ENCODE measurements at places on chromosomes 5 and 9. TPM values are rescaled to one million over a fixed set of nuclear protein-coding genes. Genes with fewer than 3 reads are reported as not detected.

PRDM9 gene
- not detected for polyA plus RNA-seq

SHC3 gene
- 0.09 TPM for polyA plus RNA-seq

SV2C gene
- not detected for polyA plus RNA-seq

- H3K36me3 ChIP-seq = no peaks in the 10 kb centered on the region
- DNase-seq = no peak
- H3K27me3 ChIP-seq = peaks cover 16% of the 10 kb centered on the region
- no peak overlapping the region for H3K27ac ChIP-seq
- H3K4me3 ChIP-seq = no peak overlapping the region
Measured at GRCh38 chr5:132020568-132021339, 9.3 kb upstream of the ACSL6 start.

- H3K4me3 ChIP-seq = no peak overlapping the region
- no peaks in the 10 kb centered on the region for H3K27me3 ChIP-seq
- H3K27ac ChIP-seq = no peak overlapping the region
- no peaks in the 10 kb centered on the region for H3K4me1 ChIP-seq
Measured at GRCh38 chr5:118459490-118459889, 528.9 kb downstream of the DTWD2 start.

DNA sequence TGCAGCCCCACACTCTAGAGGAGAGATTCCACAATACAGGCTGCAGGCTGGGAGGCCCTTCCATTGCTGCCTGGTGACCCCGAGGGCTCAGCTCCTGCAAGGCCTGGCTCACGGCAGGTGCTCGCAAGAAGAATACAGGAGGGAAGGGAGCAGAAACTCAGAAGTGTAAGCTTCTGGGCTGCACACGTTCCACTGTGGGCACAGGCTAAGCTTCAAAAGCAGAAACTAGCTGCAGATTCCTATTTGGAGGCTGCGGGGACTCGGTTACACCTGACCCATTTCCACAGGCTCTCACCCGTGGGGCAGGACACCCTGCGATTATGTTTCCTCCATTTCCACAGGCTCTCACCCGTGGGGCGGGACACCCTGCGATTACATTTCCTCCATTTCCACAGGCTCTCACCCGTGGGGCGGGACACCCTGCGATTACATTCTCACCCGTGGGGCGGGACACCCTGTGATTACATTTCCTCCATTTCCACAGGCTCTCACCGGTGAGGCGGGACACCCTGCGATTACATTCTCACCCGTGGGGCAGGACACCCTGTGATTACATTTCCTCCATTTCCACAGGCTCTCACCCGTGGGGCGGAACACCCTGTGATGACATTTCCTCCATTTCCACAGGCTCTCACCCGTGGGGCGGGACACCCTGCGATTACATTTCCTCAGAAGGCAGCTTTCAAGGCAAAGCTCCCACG, 10.3 kb downstream of the LPCAT1 start:
- H3K27ac ChIP-seq = no peak overlapping the region
- peaks cover 57% of the 10 kb centered on the region for H3K4me1 ChIP-seq
- H3K36me3 ChIP-seq = peaks cover 71% of the 10 kb centered on the region
- H3K4me3 ChIP-seq = no peak overlapping the region
- DNase-seq = no peak
- H3K27me3 ChIP-seq = no peaks in the 10 kb centered on the region

DNA sequence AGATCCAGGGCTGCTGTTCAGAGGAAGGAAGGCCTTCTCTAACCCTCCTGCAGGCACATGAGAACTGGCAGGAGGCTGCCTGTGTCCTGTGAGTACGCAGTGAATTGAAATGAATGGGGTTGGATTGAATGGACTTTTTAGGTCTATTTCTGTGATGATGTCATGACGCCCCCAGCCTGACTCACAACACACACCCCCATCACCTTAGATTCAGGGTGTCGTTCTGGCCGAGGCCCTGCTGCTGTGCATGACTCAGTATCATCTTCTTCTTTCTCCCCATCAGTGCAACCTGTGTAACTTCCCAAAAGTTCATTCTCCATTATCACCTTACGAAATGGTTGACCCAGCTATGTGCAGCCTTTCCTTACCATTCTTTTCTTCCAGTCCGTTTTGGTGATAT, 5.4 kb downstream of the PCAT7 start:
- H3K4me3 ChIP-seq = no peak overlapping the region
- H3K4me1 ChIP-seq = peaks cover 25% of the 10 kb centered on the region
- DNase-seq = no peak
- peaks cover 8% of the 10 kb centered on the region for H3K36me3 ChIP-seq

DNA sequence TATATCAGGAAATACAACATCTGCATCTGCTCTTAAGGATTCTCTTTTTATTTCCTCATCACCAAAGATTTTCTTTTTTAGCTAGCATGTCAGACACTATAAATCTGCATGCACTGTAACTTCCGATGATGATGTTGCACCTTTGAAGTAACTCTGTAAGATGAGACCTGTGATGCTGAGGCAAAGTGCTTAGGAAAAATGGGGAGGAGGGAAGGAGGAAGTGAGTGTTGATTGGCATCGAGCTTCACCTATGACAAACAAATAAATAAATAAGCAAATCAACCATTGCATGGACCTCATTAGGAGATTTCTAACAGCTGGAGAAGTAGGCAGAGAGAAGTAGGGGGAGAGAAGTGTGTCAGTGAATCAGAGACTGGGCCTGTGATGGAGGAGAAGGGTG, 52.6 kb downstream of the ENC1 start:
- H3K36me3 ChIP-seq = no peaks in the 10 kb centered on the region
- DNase-seq = no peak
- H3K4me1 ChIP-seq = peaks cover 84% of the 10 kb centered on the region
- H3K4me3 ChIP-seq = no peak overlapping the region
- no peak overlapping the region for H3K27ac ChIP-seq

DNA sequence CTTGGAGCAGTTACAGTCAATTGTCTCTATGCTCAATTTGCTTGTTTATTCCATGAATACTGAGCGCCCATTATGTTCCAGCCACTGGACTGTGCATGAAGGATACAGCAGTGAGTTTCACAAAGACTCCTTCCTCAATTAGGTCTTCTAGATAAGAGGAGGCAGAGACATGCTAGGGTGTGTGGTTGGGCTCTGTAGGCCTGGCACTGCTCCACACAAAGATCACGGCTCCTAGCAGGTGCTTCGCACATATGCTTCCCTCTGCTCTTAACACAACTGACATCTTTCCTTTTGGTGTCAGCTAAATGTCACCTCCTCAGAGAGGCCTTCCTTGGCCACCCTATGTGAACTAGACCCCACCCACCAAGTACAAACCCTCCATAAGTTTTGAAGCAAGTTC, 10.9 kb downstream of the IL12B start:
- no peaks in the 10 kb centered on the region for H3K4me1 ChIP-seq
- no peak overlapping the region for H3K27ac ChIP-seq
- H3K4me3 ChIP-seq = no peak overlapping the region
- DNase-seq = no peak

- peaks cover 9% of the 10 kb centered on the region for H3K27me3 ChIP-seq
- no peaks in the 10 kb centered on the region for H3K36me3 ChIP-seq
- no peaks in the 10 kb centered on the region for H3K4me1 ChIP-seq
- H3K27ac ChIP-seq = no peak overlapping the region
- no peak overlapping the region for H3K4me3 ChIP-seq
Measured at GRCh38 chr9:99312736-99313135, 90.7 kb downstream of the SEC61B start.

DNA sequence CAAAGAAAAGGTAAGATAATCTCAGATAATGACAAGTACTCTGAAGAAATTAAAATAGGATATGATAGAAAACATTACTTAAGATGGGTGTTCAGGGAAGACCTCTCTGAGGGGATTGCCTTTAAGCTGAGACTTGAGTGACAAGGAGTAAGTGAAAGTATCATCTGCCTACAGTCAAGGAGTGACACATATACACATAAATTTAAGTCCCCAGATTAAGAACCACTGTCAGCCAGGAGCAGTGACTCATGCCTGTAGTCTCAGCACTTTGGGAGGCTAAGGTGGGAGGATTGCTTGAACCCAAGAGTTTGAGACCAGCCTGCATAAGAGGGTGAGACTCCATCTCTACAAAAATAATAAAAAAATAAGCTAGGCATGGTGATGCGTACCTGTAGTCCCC, 19.7 kb upstream of the ANKHD1 start:
- no peak for DNase-seq
- no peak overlapping the region for H3K4me3 ChIP-seq
- no peak overlapping the region for H3K27ac ChIP-seq
- H3K36me3 ChIP-seq = no peaks in the 10 kb centered on the region
- H3K27me3 ChIP-seq = no peaks in the 10 kb centered on the region

GRCh38 chr5:109668668-109669422, 20.9 kb upstream of the MAN2A1 start:
- H3K4me1 ChIP-seq = no peaks in the 10 kb centered on the region
- no peaks in the 10 kb centered on the region for H3K36me3 ChIP-seq
- no peak overlapping the region for H3K27ac ChIP-seq
- DNase-seq = no peak
